ENCODE measurements at places on chromosomes 12 and 14.

GRCh38 chr12:92019491-92020277, 126.0 kb downstream of the BTG1 start:
- no peaks in the 10 kb centered on the region for H3K36me3 ChIP-seq
- no peak overlapping the region for H3K4me3 ChIP-seq
- H3K27ac ChIP-seq = no peak overlapping the region
- DNase-seq = no peak
- H3K27me3 ChIP-seq = no peaks in the 10 kb centered on the region
- no peaks in the 10 kb centered on the region for H3K4me1 ChIP-seq

DNA sequence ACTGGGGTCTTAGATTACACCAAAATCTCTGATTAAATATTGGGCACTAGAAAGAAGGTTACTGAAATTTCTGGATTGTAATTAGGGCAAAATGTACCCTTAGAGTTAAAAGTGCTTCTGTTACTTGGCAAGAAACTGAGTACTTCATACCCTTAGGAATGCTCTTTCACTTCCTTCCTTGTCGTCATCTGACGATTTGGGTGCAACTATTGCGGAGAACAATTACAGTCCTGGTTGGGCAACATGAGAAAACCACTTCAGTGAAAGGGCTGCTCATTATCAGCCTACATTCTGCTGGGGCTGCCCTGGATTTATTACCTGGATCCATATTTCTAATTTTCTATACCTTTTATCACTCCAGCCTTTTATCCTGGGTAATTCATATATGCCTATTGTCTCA, 348.5 kb upstream of the MDGA2 start:
- H3K27me3 ChIP-seq = no peaks in the 10 kb centered on the region
- no peak overlapping the region for H3K4me3 ChIP-seq
- H3K36me3 ChIP-seq = no peaks in the 10 kb centered on the region
- H3K27ac ChIP-seq = no peak overlapping the region
- H3K4me1 ChIP-seq = no peaks in the 10 kb centered on the region

- no peak overlapping the region for H3K4me3 ChIP-seq
- no peak for DNase-seq
- peaks cover 60% of the 10 kb centered on the region for H3K4me1 ChIP-seq
- H3K27me3 ChIP-seq = no peaks in the 10 kb centered on the region
- no peaks in the 10 kb centered on the region for H3K36me3 ChIP-seq
- H3K27ac ChIP-seq = no peak overlapping the region
Observed at GRCh38 chr12:49824895-49825294, 3.3 kb downstream of the NCKAP5L start.

- DNase-seq = no peak
- no peaks in the 10 kb centered on the region for H3K27me3 ChIP-seq
Observed at GRCh38 chr12:83197483-83197914, 510.8 kb downstream of the TMTC2 start.

- H3K27me3 ChIP-seq = no peaks in the 10 kb centered on the region
- no peaks in the 10 kb centered on the region for H3K36me3 ChIP-seq
- DNase-seq = no peak
Observed at GRCh38 chr12:51922146-51922545, 14.8 kb downstream of the ACVRL1 start.

GRCh38 chr14:46769292-46769691, 117.7 kb upstream of the RPL10L start:
- H3K4me3 ChIP-seq = no peak overlapping the region
- H3K27ac ChIP-seq = no peak overlapping the region
- no peaks in the 10 kb centered on the region for H3K27me3 ChIP-seq
- no peaks in the 10 kb centered on the region for H3K4me1 ChIP-seq

- H3K27ac ChIP-seq = no peak overlapping the region
- no peaks in the 10 kb centered on the region for H3K27me3 ChIP-seq
- no peaks in the 10 kb centered on the region for H3K36me3 ChIP-seq
Observed at GRCh38 chr12:72673853-72674252, 401.7 kb downstream of the TRHDE start.

DNA sequence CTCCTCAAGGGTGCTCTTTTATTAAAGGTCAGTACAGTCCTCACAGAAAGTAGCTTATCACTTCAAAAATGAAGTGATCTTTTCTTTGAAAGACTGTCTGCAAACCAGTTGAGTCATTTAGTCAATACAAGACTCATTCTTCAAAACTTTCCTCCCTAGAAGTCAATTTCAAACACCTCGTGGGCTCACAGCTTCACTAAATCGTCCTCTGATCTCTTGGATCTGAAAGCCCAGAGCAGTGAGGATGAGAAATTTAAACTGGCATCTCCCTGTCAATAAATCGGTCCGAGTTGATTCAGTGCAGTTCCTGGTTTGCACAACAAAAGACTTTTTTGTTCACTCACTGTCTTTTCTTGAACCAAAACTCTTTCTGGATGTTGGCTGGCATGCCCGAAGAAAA, 44.5 kb downstream of the NUAK1 start:
- peaks cover 42% of the 10 kb centered on the region for H3K4me1 ChIP-seq
- H3K27ac ChIP-seq = no peak overlapping the region
- H3K27me3 ChIP-seq = no peaks in the 10 kb centered on the region
- no peak overlapping the region for H3K4me3 ChIP-seq
- no peak for DNase-seq

DNA sequence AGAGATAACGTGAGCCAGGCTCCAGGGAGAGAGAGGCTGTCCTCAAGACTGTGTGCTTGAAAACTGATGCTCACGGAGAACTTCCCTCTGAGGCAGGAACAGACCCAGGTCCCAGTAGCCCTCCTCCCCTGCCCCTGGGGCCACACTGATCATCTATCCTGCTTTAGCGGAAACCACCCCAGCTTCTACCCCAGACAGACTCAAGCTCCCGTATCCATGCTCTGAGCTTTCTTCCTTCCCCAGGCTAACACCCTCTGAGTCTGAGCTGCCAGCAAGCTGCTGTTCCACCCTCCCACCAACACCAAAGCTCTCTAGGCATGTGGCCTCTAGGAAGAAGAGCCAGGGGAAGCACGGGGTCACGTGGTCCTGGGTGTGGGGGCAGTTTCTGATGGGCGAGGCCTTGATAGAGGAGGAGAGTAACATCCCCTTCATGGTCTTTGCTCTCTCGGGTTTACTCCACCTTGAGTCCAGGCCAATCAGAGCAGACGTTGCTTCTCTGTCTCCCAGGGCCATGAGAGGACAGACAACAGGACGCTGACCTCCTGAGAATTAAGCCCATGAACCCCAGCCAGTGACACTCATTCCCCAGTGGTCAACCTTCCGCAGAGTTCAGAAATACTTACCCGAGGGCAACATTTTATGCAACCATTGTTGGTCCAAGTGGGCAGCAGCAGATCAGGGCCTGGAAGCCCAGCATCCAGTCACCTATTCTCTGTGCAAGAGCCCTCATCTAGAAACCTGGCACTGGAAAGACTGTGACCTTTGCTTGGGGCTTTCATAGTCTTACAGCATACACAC, 1.4 kb downstream of the PCK2 start:
- peak overlapping the region; percentile 89 for H3K4me3 ChIP-seq
- peak overlapping the region; percentile 82 for H3K27ac ChIP-seq
- no peaks in the 10 kb centered on the region for H3K27me3 ChIP-seq
- H3K4me1 ChIP-seq = peaks cover 12% of the 10 kb centered on the region
- DNase-seq = peak; percentile 29

GRCh38 chr12:54384591-54385041, at the start of gene ZNF385A:
TSS of gene ZNF385A (minus strand) at chr12:54384733. CDS start at chr12:54384514, 219 bp downstream.
- H3K4me1 ChIP-seq = peaks cover 9% of the 10 kb centered on the region
- H3K4me3 ChIP-seq = no peak within 1 kb of the TSS
- H3K27ac ChIP-seq = no peak within 1 kb of the TSS
- no peaks in the 10 kb centered on the region for H3K27me3 ChIP-seq

DNA sequence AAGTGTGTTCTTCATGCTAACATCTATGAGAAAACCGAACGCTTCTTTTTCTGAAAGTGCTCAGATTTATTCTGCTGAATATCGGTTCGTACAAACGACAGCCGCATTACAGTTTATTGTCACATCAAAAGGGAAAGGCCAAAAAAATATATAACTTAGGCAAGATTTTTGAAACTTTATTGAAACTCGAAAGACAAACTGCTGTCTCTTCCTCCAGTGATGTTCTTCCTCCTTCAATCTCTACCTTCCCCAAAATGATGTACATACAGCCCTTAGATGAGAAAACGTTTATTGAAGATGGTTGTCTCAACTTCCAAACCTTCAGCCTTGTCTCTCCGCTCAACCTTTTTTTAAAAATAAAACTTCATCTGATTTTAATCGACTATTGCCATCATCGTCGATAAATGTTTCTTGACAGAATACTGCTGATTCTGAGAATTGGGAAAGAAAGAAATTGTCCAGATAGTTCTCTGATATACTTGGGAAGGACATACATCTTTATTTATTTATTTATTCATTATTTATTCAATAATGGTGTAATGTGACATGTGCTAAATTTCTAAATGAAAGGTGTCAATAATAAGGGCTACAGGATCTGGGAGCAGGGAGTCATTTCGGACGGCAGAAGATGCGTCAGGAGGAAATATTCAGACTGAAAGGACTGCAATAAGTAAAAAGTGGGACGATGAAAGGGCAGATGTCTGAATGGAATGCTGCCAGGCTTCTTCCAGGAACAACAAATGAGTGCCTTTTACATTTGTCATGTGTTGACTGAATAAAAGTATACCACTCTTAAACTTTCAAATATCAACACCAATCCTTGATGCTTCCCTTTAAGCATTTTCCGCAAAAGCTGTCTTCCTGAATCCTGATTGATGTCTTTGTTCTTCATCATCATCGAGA, 817 bp upstream of the MDM1 start:
- DNase-seq = no peak
- peak overlapping the region; percentile 82 for H3K4me3 ChIP-seq
- H3K27ac ChIP-seq = peak overlapping the region; percentile 36
- no peaks in the 10 kb centered on the region for H3K27me3 ChIP-seq
- peaks cover 6% of the 10 kb centered on the region for H3K4me1 ChIP-seq
